ENCODE measurements at places on chromosomes 16 and 17.

DNA sequence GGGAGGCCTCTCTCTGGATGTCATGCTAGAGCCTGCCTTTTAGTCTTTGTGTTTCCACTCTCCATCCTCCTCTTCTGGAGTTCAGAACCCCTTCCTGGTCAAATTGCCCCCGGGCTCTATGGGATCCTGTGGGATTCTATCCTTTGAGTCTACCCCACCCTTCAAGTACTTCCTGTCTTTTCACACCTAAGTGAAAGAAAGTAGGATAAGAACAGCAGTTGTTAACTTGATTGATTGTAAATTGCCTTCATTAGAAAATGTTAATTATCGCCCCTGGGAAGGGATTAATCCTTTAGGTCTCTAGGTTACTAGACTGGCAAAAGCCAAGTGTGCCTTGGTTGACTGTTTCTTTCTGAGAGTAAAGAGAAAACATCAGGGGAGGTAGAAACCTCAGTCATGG, 30.1 kb downstream of the PRKCB start:
- no peak for DNase-seq

DNA sequence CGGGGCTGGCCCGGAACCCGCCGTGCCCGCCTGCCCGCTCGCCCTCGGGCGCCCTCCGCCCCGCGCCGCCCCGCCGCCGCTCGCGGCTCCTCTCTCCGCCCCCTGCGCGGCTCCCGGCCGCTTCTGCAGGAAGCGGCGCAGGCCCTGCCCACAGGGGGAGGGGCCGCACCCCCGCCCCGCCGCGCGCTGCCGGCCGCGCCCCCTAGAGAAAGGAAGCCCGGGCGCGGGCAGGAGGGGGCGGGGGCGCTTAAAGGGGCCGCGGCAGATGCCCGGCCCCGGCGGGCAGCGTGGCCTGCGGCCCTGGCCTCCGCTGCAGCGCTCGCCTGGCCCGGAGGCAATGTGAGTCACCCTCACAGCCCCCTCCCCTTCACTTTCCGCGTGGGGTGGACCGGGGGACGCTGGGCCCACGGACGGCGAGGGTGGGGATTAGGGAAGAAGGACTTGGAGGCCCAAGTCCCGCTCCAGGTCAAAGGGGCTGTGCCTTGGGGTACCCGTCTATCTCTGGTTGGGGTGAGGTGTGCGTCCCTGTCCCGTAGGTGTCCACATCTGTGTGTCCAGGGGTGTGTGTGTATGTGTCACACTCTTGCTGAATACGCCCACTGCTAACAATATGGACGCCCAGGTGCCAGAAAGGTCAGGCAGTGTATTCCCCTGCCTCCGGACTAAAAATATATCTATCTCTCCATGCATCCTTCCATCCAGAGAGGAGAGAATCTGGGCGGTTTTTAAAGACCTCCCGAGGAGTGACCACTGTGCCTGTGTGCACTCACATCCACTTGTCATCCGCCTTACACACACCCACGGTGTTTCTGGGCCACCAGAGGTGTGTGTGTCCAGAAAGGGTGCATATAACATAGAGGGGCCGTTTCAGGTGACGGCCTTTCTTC, at the start of gene GIT1:
TSS of gene GIT1 (minus strand) at position 125 of the 887 bp plus-strand sequence. CDS start 270 bp downstream, outside the sequence.
- peak; percentile 63 for DNase-seq

- no peak for DNase-seq
Observed at GRCh38 chr17:77396610-77397009, 255.8 kb downstream of the SEC14L1 start.

DNA sequence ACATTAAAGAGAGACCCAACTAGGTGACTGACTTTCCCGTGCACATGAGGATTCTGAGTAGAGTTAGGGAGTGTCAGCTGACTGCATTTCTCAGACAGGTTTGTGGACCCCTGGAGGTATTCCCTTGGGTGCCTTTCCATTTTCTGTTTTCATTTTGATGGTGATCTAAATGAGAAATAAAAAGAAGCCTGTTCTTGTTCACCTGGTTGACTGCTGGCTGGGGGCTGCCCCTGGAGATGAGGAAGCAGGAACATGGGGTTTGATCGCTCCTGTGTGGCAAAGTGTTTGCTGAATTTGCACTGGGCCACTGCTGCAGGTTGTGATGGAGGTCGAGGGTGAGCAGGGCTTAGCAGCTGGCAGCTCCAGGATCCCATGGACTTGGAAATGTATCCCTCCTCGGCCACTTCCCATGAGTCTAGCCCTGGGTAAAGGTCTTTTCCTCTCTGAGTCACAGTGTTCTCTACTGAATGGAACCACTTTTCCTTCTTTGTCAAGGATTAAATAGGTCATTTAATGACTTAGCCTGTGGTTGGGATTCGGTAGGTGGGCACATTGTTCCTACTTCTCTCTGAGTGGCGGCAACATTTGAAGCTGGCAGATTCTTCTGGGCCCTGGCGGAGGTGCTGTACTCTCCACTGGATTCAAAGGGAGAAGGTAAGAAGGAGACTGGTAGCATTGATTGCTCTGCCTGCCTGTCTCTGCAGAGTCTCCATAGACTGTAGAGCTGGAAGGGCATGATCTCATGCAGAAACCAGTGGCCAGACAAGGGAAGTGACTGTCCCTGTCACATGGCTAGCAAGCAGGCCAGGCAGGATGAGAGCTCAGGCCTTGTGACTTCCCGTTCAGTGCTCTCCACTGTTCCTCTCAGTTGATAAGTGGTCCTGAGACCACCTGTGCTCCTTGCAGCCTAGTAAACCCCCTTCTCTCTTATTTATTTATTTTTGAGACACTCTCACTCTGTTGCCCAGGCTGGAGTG, 17.9 kb downstream of the SNX29 start:
- no peak for DNase-seq

DNA sequence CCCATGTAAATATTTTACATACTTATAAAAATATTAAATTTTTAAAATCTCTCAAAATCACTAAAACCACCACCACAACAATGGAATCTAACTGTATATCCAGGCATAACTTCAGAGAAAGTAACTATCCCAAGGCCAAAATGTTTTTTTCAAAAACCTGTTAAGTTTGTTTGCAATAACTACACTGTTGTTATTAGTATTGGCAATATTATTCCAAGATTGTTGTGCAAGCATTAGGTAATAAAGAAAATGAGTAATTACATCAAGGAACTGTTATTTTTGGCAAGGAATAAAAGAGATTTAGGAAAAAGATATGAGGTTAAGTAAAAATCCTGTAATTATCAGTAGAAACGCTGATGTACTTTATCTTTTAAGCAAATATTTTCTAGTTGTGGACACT, 3.4 kb upstream of the KRTAP4-12 start:
- no peak for DNase-seq

DNA sequence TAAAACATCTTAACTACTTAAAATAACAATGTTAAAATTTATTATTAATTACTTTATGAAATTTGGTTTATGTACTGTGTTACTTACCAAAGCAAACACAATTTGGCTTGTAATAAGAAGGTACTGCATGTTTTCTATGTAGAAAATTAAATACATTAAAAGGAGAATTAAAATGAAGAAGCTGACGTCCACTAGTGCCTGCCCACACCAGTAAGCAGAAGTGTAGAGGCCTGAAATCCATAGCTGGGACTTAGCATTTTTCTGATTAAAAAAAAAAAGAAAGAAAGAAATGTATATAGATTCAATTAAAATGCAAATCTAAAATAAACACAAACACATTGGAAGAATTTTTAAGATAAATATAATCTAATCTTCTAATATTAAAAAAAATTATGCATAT, 35.8 kb upstream of the ABCA9 start:
- DNase-seq, result no peak
